Epithelial cell of esophagus (primary cell): ENCODE measurements at places on chromosomes 7 and 10.

- peak; percentile 96 for DNase-seq
These were observed 26.4 kb downstream of the PDLIM1 start for GRCh38 chr10:95264227-95265051.

DNA sequence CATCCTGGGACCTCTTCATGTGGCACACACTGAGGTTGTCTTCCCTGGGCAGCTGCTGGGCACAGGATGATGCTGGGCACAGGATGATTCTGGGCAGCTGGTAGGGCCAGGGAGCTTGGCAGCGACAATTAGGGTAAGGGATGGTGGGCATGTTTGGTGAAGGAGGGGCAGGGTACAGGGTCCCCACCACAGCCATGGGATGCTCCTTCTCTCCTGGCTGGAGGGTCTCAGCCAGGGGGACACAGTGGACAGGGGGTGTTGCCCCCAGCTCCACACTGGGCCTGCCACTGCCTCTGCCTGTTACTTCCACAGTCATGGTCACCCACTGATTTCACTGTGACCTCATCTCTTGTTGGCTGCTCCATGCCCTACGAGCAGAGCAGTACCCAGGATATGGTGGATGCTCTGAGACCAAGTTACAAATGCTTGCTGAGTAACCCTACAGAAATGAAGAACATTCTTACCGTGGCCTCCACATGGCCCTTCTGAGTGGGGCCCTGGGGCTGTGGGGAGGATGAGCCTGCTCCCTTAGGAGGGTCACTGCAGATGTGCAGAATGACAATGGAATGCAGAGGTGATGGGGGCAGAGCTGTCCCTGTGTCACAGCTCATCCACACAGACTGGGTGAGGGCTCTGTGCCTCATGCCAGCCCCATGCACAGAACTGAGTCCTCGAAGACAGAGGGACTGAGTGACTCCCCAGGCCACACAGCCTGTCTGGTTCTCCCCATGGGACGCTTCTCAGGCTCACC is 28.4 kb upstream of the RET start:
- no peak for DNase-seq

DNA sequence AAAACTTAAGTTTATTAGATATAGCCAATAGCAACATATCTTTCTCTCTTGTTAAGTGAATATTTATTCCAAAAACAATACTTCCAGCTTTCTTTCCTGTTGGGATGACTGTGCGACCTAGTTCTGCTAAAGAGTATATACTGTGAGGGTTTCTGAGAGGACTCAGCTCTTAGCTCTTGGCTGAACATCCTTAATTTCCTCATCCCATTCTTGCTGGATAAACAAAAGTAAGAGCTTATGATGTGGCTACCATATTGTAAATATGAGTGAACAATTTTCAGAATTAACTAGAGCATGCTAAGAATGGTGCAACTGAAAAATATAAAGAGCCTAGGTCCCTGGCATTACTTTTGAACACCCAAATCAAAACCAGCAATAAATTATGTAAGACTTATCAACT is 279.5 kb upstream of the GNAI1 start:
- DNase-seq: no peak

DNA sequence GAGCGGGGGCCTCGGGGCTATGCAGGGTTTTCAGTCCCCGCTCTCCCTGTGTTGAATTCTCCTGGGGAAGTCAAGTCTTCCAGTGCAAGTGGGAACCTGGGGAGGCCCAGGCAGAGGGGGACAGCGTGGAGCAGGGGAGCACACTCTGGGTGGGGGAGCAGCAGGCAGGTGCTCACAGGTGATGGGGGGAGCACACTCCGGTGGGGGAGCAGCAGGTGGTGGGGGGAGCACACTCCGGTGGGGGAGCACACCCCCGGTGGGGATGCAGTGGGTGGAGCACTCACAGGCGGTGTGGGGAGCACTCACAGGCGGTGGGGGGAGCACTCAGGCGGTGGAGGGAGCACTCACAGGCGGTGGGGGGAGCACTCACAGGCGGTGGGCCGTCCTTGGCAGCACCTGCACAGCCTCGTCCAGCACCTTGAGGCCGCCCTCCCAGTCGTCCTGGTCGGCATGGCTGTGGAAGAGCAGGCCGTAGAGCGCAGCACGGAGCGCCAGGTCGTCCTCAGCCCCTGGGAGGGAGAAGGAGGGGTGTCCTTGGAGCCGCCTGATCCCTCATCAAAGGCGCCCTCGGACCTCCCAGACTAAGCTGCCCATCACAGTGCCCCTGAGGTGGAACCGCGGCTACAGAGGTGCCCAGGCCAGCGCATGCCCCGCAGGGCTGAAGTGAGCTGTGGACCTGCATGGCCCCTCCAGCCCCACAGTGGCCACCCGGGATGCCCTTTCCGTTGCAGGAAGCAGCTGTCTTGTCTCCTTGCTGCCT is 56.7 kb downstream of the CFAP46 start:
- no peak for DNase-seq

- no peak for DNase-seq
These were observed 114.4 kb downstream of the MICU1 start for GRCh38 chr10:72511459-72511858.

- DNase-seq: peak; percentile 59
These were observed 21.9 kb downstream of the TNKS2 start for GRCh38 chr10:91820144-91820543.

- no peak for DNase-seq
These were observed 20.8 kb upstream of the MKI67 start for GRCh38 chr10:128147064-128147463.

- DNase-seq: peak; percentile 71
These were observed at the start of gene GATA3 for GRCh38 chr10:8054494-8055407. Gene GATA3 (plus strand): TSS chr10:8054688. CDS start chr10:8055656, 968 bp downstream.

DNA sequence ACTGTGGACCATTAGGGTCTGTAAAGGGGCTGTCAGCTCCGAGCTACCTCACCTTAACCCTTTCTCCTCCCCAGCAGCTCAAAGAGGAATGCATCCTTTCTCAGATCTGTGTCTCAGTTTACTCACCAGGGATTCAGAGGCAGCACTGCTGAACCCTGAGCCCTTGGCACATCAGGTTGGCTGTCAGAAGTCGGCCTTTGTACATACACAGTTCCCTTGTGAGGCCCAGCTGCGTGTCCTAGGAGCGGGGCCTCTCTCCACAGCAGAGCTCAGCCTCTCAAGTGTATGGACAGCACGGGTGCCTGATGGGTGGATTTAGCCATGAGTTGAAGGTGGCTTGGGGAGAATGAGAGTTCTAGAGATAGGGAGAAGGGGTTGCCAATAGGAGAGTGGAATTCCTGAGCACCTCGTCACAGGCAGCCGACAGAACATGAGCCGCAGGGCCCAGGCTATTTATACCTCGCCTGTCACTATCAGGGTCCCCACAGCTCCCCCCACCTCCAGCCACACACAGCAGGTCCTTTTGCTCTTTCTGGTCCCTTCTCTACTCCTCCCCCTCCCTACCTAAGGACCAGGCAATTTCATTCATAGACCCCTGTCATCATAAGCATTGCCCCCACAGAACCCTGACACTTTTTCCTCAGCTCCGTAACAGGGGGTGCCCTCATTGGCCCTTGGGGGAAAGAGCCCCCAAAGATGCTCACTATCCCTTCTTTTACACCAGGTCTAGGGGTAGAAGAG is 2.1 kb upstream of the FLNC start:
- DNase-seq: peak; percentile 28

DNA sequence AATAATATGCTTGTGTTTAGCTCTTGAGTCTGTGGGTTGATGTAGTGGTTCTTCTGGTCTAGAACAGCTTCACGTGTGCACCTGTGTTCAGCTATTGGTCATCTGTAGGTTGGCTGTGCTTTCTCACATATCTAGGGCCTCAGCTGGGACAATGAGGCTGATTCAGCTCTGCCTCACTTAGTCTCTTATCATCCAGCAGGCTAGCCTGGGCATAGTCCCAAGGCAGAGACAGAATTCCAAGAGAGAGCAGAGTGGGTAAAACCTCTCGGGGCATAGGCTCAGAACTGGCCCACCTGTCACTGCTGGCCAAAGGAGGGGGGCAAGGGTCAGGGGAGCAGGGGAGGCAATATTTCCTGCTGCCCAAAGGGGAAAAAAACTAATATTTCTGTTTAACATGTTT is 32.0 kb upstream of the MXI1 start:
- DNase-seq: peak; percentile 89

GRCh38 chr7:36280840-36281812 is 108.5 kb upstream of the ANLN start:
- DNase-seq: peak; percentile 90

GRCh38 chr7:15326044-15326644 is 235.7 kb downstream of the AGMO start:
- DNase-seq: peak; percentile 58

GRCh38 chr10:109914966-109915365 is 8.3 kb downstream of the XPNPEP1 start:
- DNase-seq: peak; percentile 95

- peak; percentile 75 for DNase-seq
These were observed 6.5 kb downstream of the FZD8 start for GRCh38 chr10:35635576-35635975.

DNA sequence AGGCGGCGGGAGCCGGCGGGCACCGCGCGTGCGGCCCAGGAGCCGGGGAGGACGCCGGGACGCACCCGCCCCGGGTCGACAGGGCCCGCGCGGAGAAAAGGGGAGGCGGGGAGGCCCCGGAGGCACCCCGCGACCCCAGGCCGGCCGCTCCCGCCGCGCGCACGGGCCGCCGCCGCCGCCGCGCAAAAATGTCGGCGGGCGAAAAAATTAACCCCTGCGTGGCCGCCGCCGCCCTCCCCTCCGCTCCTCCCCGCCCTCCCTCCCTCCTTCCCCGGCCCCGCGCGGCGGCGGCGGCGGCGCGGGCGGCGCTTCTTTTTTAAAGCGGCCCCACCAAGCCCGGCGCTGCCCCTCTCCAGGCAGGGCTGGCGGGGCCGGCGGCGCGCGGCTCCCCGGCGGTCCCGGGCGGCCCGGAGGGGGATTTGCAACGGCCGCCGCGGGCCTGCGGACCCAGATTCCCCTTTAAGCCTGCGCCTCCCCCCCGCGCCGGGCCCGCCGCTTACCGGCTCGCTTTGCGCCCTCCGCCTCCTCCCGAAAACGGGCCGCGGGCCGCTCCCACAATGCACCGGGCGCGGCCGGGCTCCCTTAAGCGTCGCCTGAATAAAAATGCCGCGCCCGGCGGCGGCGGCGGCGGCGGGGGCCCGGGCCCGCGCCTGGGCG is 465 bp downstream of the SEPHS1 start:
- peak; percentile 85 for DNase-seq

DNA sequence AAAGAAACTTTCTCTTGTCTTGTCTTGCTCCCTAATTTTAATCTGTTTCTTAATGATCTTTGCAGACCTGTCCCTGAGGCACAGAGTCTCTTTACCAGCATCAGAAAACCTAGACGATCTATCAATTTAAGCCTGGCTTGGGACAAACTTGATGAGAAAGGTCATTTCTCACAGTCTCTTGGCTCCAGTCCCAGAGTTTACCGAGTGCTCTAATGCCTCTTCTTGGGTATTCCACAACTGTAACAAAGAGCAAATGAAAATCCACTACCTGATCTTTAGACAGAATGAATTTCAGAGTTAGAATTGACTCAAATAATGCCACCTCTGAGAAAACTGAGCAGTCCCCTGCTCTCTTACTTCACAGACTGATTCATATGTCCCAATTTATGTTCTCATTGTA is 106.4 kb upstream of the DNAJB12 start:
- no peak for DNase-seq

DNA sequence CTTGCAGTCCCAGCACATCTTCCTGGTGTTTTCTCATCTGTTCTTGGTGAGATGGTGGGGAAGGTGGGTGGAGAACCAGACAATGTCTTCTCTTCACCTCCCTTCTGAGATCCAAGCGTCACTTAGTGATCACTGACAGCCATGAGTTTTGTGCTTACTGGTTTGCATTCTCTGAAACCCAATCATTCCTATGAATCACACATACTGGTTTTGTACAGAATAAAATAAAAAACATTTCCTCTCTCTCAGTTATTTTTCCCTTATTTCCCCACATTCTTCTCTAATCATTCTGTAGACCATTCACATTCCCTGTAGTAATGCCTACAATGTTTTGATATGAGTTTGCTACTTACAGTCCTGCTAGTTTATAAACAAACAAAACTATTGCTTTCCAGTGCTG is 143.8 kb upstream of the SLC13A1 start:
- no peak for DNase-seq

DNA sequence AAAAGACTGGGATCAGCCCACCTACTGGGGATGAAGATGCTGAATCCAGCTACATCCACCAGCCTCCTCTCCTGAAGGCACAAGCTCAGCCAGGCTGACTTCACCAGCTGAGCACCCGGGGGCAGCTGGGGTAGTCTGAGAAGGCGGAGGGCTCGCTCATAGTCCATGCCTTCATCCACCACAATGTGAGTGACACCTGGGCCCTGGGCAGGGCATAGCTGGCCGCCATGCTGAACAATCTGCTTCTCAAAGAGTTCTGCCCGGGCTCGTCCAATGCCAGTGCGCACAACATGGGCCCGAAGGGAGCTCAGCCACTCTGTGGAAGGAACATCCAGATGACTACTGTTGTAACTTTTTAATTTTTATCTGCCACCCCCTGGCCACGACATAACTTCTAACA is 2.2 kb downstream of the POLL start:
- no peak for DNase-seq

DNA sequence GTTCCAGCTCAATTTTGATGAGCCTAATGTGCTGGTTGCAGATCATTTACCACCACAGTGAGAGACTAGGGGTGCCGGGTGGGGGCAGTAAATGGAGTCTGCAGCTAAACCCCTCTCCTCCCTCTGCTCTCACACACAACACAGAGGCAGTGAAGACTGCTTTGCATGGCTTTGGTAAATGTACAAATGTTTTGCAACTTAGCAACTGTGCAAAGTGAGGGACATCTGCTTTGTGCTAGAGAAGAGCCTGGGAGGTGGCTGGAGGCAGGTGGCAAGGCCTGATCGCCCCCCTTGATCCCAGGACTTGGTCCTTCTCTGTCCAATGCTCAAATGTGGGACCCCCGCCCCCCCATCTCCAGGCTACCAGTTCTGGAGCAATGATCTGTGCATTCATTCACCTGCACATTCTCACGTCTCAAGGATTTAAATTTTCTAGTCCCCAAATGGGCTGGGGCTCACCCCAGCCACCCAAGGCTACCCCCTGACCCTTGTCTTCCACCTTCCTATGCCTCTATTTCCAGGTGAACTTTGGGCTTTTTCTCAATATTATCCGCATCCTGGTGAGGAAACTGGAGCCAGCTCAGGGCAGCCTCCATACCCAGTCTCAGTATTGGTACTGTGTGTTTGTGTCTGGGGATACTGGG is 11.6 kb downstream of the GHRHR start:
- DNase-seq: no peak

DNA sequence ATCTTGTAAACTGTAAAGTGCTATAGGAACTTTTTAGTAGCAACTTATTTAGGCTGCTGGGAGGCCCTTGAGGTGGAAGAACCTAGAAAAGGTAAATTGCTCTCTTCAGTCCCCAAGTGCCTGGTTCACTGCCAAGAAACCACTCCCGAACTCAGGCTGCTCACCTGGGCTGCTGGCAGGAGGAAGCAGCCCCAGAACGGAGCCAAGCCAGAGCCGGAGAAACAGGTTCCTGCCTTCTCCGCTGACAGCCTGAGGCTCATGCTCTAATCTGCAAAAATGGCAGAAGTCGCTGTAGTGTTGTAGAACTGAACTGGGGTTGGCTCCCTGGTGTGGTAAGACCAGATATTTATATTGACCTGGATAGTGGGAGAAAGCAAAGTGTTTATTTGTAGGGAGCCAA is 136.0 kb downstream of the CUL2 start:
- DNase-seq: peak; percentile 96
